ENCODE measurements at places on chromosomes 6 and 20.

- DNase-seq: no peak
Observed at GRCh38 chr6:130120731-130121130, 102.0 kb downstream of the SAMD3 start.

DNA sequence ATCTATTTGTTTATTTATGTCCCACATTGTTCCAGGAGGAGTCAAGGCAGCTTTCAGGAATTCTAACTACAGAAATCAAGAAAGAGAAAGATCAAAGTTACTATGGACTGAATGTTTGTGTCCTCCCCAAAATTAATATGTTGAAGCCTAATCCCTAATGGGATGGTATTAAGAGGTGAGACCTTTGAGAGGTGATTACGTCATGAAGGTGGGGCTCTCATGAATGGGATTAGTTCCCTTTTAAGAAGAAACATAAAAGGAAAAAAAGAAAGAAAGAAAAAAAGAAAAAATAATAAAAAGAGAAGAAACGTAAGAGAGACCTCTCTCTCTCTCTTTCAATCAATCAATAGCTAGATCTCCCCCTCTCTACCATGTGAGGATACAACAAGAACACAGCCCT, 44.7 kb upstream of the TOP1 start:
- DNase-seq: no peak

- DNase-seq: no peak
Observed at GRCh38 chr6:164006459-164006858, 591.9 kb downstream of the QKI start.

GRCh38 chr6:25165800-25166199, 113.4 kb upstream of the CARMIL1 start:
- DNase-seq: no peak

- no peak for DNase-seq
Observed at GRCh38 chr6:5515200-5515599, 253.9 kb downstream of the FARS2 start.
